ENCODE measurements at places on chromosomes 3 and 15.

GRCh38 chr3:120449251-120449650 is 1.5 kb downstream of the FSTL1 start:
- DNase-seq = no peak

DNA sequence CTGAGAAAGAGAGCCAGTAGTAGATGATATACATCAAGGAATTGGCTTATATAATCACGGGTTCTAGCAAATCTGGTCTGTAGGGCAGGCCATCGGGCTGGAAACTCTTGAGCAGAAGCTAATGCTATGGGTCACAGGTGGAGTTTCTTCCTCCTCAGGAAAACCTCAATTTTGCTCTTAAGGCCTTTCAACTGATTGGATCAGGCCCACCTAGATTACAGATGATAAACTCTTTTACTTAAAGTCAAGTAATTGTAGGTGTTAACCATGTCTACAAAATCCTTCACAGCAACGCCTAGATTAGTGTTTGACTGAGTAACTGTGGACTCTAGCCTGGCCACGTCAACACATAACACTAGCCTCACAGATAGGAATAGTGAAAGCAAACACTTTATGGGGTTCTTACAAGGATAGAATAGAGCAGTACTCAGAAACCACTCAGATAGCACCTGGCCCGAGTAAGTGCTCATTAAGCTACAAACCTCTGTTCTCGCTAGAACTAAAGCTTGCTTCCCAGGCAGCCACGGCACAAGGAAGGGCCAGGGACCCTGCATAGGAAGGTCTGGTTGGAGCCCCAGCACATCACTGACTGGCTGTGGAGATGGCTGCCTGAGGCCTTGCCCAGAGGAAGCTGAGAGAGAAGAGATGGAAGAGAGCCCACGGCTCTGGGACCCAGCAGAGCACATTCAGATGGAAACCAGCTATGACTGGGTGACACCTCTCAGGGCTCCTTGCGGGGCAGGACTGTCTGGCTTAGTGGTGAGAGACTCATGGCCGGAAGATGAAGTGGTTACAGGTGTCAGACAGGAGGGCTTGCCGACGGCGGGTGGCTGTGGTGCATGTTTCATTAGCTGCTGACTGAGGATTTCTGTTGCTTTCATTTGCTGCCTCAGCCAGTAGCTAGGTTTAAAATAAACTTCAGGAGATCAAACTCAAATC is 202.5 kb upstream of the TLE3 start:
- no peak for DNase-seq

GRCh38 chr3:135007607-135008006 is 212.5 kb downstream of the EPHB1 start:
- no peak for DNase-seq

- no peak for DNase-seq
Measured at GRCh38 chr3:37386627-37387230, 212.3 kb upstream of the LRRFIP2 start.

GRCh38 chr3:52210550-52211046 is 12.6 kb downstream of the ALAS1 start:
- no peak for DNase-seq

DNA sequence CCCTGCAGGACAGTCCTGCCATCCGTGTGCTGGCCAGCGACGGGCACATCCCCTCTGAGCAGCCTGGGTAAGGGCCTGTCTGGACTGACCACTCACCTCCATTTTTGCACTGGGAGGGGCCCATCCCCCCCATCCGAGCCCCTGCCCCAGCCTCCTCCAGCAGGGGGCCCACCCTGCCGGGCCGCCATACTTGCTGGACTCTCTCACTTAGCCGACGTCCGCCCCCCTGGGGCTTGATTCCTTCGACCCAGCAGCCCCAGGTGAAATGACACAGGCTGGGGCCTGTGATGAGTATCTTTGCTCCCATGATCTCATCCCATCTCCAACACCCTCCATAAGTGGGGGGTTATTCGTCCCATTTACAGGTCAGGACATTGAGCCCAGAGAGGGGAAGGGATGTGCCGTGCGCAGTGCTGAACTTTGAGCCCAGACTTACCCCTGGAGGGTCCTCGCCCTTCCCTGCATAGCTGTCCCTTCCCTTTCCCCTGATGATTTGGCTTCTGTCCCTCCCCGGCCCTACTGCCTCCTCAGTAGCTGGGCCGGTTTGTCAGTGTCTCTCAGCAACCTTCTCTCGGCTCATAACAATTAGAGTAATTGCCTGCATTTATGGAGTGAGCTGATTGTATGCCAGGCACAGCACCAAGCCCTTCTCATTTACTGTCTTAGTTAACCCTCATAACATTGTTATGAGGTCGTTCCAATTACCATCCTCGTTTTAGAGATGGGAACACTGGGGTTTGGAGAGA is 4.2 kb downstream of the LMAN1L start:
- DNase-seq = peak; percentile 44

GRCh38 chr3:17032407-17033034 is 147.8 kb downstream of the PLCL2 start:
- no peak for DNase-seq

DNA sequence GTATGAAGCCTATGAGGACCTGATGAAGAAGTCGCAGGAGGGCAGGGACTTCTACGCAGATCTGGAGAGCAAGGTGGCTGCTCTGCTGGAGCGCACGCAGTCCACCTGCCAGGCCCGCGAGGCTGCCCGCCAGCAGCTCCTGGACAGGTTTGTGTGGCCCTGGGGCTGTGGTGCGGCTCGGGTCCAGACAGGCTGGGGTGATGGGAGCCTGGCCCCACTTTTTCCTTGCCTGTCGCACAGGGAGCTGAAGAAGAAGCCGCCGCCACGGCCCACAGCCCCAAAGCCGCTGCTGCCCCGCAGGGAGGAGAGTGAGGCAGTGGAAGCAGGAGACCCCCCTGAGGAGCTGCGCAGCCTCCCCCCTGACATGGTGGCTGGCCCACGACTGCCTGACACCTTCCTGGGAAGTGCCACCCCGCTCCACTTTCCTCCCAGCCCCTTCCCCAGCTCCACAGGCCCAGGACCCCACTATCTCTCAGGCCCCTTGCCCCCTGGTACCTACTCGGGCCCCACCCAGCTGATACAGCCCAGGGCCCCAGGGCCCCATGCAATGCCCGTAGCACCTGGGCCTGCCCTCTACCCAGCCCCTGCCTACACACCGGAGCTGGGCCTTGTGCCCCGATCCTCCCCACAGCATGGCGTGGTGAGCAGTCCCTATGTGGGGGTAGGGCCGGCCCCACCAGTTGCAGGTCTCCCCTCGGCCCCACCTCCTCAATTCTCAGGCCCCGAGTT is 29.0 kb downstream of the PTPN23 start:
- no peak for DNase-seq

DNA sequence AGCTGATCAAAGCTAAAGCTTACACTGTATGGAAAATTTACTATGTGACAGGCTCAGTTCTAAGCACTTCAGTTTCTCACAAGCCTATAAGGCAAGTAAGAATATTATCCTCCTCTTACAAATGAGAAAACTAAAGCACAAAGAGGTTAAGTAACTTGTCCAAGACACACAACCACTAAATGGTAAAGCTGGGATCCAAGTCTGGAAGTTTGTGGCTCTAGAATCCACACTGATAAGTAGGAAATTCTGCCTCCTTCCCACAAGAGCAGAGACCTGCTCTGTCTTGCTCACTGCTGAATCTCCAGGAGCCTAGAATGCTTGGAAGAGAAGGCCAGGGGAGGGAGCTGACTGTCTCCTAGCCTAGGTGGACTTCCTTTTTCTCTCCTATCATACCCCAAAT is 60.6 kb downstream of the MAGI1 start:
- DNase-seq = no peak

- DNase-seq = no peak
Measured at GRCh38 chr3:19541284-19541683, 392.7 kb downstream of the EFHB start.

DNA sequence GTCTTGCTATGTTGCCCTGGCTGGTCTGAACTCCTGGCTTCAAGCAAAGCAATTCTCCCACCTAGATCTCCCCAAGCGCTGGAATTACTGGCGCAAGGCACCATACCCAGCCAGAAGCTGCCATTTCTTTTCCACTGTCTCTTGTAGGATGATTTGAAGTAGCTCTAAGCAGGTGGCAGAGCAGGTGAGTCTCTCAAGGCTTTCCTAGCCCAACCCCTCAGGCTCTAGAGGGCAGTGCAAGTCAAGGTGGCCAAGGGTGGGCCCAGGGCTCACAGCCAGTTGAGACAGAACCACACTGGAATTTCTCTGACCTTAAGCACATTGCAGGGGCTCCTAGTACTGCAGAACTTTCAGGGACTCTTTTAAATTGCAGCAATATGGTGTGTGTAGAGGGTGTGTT is 15.6 kb upstream of the DAG1 start:
- DNase-seq = no peak

GRCh38 chr3:104642827-104643226 is 723.9 kb upstream of the ALCAM start:
- DNase-seq = no peak

DNA sequence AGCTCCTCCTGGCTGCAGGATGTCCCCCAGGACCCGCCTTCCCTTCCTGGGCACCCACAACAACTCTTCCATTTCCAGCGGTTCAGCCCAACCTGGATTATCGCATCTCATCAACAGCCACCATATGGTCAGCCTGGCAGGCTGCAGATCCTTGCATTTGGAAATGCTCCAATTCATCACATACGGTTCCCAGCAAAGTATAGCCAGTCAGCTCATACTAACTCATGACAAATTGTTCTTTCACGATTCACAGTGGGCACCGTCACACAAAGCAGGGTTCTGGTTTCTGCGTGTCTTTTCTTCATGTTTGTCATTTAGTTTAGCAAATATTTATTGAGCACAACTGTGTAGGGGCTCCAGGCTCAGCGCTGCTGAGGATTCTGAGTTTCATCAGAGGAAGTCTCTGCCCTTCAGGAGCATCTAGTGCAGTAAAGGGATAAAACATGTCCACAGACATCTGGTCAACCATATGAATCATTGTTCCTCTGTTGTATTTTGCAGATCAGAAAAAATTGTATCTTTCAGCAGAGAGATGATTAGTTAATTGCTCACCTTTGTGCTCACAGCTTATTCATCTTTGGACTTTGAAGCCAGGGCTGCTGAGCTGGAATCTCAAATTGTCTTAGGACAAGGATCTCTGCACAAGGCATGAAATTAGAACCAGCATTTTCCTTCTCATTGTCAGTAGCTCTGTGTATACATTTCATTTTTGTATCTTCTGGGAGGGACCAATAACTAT is 125.1 kb downstream of the GABRG3 start:
- DNase-seq = no peak

DNA sequence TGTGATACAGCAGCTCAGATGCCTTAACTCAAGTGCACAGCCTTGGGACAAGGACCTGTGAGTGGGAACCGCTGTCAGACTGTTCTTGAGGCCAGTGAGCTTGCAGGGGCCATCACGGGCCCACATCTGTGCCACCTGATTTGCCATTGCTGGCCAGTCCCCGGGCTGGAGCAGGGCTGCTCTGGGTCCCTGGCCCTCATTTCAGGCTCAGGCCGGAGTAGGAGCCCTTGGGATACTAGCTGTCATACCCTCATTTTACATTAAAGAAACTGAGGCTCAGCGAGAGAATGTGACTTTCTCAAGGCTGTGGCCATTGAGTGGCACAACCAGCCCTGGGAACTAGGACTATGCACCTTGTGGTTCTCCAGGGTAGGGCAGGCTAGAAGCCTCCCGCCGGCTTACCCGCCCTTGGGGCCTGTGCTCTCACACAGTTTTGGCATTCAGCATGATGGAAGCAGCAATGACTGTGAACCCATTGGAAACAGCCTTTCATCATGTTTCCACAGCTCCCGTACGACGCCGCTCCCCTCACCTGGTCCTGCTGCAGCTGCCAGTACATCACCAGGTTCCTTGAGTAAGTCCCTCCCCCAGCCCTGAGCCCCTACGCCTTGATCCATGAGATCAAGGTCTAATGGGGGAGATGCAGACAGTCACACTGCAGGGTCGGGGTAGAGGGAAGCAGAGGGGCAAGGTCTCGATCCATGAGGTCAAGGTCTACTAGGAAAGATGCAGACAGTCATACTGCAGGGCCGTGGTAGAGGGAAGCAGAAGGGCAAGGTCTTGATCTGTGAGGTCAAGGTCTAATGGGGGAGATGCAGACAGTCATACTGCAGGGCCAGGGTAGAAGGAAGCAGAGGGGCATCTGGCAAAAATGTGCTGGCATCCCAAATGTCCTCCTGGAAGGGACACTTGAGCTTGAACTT is 42.2 kb downstream of the GOLGA6L10 start:
- DNase-seq = no peak

DNA sequence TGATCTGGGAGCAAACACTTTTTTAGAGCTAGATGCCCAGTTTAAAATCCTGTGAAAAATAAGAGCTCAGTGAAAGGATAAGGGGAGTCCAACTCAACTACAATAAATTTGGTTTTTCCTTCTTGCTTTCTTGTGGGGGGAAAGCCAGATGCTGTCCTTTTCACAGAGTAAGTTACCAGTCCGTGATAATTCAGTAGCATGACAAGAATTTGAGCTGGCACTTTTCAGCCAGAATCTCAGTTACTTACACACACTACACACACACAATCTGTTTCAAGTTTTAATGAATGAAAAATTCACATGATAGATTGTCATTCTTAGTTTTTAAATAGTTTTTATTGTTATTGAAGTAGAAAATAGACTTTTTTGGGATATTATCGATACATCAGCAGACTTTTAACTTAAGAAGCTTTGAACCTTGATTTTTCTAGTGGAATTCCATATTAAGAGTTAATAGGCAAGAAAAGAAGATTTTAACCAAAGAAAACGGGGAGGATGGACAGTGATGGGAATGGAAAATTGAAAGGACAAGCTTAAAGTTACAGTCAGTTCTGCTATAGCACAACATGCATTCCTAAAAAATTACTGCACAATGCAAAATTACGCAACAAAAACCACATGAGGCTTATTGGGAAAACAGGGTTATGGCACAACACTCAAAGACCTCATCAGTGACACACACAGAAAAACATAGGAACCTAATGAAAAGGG is 47.0 kb downstream of the PSMD6 start:
- no peak for DNase-seq

DNA sequence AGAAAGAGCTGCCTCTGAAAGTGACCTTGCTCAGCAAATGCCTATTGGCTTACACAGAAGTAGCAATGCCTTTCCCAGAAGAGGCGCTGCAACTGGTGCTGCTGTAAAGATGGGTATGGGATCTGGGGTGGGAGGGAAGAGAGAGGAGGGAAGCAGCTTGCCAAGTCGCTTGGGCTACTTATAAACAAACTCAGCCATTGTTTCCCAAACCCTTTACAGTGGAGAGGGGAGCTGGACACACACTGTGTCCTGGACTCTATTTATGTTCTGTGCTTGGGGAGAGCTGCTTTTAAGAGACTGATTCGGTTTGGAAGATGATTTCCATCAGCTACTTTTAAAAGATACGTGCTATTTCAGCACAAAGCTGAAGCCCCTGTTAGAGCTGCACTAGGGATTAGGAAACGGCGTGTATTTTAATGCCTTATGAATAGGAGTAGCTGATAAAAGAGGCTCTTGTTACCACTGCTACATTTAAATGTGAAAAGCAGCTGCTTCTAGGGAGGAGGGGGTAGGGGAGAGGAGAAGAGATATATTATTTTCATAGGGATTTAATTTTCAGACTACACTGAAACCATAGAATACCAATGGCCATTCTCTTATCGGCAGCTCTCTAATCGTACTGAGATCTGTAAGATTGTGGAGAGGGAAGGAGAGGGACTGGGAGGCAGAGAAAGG is 440.6 kb downstream of the MCTP2 start:
- DNase-seq = no peak

Measured in NCI-H1436 (cell line).